ENCODE measurements at places on chromosomes 1 and 21.

DNA sequence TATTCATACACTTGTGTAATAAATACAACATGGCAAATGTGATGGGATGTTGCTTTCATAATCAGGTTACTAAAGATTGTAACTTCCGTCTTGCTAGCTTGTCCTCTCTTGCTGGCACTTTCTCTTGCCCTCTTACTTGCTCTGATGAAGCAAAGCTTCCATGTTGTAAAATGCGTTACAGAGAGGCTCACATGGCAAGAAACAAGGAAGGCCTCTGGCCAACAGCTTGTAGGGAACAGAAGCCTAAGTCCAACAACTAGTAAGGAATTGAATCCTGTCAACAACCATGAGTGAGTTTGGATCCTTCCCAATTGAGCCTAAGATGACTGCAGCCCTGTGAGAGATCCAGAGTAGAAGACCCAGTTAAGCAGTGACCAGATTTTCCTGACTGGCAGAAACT lies 15.4 kb downstream of the TMED5 start:
- peak; percentile 9 for DNase-seq

GRCh38 chr21:46029186-46029924 lies 47.8 kb downstream of the COL6A1 start:
- no peak for DNase-seq

GRCh38 chr1:29254346-29254745 lies 18.0 kb downstream of the PTPRU start:
- no peak for DNase-seq

DNA sequence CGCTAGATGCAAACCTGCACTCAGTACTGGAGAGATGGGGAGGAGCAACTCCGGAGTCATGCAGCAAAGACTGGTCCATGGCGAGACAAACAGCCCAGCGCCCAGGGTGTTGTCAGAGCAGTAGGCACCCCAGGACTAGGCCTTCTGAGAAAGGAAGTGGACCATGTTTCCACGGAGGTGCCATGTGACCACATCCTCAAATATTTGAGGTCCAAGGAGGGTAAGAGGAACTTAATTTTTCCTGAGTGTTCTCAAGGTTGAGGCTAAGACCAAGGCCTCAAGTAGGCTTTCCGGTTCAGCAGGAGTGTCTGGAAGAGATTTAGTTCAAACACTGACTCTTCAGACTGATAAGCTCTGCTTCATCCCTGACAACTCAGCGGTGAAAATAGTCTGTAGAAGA lies 186.2 kb downstream of the RHOU start:
- no peak for DNase-seq

DNA sequence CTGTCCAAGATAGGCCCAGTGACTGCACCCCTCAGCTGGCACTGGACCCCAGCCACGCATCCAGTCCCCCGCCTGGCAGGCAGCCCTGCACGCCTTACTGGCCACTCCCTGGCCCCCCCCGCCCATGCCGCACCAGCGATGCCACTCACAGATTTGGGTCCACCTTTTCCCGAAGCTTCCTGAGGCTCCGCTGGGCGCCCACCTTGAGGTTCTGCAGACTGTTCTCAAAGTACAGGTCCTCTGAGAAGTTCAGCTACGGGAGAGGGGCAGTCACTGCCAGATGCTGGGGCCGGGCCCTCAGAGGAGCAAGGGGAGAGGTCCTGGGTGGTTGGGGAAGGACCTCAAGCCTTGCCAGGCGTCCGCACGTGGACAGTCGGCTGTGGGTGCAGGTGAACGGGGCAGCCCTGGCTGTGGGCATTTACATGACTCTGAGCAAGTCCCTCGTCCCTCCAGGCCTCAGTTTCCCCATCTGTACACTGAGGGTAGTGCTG lies 8.1 kb downstream of the PRXL2B start:
- no peak for DNase-seq

DNA sequence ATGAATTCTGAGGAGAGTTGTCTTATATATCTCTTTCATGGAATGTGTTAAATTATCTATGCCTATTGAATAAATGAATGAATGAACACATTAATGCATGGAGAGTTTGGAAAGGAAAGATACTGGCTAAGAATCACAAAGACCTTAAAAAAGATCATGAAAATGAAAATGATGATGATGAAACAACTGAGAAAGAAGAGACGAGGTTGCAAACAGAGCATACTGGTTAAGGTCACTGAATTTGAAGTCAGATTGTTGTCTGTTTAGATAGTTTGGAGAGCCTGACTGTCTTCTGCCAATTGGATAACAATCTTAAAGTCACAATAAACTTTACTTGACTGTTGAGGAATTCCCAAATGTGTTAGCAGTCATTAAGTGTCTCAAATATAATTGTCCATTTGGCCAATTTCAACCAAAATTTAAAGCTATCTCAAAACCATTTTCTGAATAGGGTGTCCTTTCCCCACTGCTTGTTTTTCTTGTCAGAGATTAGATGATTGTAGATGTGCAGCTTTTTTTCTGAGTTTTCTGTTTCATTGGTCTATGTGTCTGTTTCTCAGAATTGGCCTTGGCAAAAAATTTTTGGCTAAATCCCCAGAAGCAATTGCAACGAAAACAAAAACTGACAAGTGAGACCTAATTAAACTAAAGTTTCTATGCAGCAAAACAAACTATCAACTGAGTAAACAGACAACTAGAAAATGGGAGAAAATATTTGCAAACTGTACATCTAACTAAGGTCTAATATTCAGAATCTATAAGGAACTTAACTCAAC lies 132.2 kb downstream of the PTGER3 start:
- no peak for DNase-seq

- DNase-seq, result no peak
Observed at GRCh38 chr1:52855584-52855983, 13.0 kb downstream of the ZYG11A start.

All from NCI-H446 (cell line).